ENCODE measurements at places on chromosomes 11 and 22.
A peak's percentile ranks its signal among the peaks of the same experiment; 100 is the strongest.

- DNase-seq, result no peak
Measured at GRCh38 chr22:32880061-32880460, 78.6 kb downstream of the TIMP3 start.

GRCh38 chr11:67099831-67100324, 19.2 kb upstream of the KDM2A start:
- no peak for DNase-seq

DNA sequence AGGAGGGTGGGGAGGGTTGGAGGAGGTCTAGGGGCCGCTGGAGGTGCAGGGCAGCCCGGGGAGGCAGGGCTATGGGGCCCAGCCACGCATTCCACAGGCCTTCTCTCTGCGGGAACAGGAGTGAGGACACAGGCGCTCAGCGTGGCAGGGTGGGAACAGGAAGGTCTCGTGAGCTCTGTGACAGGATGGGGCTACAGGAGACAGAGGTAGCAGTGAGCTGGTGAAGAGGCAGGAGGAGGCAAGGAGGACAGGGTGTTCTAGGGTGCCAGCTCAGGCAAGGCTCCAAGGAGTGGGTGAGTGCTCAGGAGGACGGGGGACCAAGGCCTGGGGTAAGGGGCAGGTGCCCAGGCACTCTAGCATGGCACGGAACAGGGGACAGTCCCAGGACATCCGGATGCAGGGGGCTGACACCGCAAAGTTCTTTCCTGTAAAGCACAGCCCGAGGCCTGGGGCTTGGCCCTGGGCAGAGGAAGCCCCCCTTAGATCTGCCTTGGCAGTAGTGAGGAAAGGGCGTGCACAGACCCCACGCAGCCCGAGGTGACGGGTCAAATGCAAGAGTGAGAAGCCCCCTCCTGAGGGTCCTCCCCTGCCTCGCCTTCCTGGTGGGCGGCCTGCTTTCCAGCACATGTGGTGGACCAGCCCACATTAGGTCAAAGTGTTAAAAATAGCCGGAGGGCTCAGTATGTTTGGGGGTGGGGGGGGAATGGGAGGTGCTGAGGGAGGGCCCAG, 4.7 kb upstream of the NEAT1 start:
- DNase-seq, result peak; percentile 42

DNA sequence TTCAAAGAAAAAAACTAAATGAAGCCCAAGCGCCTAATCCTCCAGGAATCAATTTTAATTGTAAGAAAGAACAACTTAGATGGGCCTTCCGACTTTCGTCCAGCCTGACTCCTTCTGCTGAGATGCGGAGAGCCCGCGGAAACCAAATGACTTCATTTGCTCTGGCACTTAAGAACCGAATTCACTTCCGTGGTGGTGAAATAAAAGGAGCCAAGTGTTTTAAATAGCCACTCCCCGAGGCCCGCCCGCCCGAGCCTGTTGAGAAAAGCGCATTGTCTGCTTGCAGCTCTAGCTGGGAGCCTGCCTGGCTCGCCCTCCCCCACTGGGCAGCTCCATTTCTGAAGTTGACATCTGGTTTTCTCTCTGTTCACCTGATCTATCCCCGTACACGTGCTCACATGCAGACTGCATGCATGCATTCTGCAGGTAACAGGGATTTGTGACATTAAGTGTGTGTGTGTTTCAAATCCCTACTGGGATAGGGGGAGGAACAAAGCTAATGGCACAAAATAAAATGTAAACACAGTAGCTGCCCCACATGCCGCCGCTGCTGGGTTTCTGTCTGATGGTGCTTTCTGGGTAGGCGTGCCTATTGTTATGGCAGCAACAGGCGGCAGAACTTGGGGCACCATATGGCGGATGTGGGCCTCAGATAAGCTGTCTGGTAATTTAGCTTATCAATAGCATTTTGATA, 6.2 kb downstream of the TEAD1 start:
- peak; percentile 16 for DNase-seq

Measured in CD4-positive, alpha-beta memory T cell (primary cell).